DMS153 (cell line): ENCODE measurements at places on chromosomes 6 and 20.

DNA sequence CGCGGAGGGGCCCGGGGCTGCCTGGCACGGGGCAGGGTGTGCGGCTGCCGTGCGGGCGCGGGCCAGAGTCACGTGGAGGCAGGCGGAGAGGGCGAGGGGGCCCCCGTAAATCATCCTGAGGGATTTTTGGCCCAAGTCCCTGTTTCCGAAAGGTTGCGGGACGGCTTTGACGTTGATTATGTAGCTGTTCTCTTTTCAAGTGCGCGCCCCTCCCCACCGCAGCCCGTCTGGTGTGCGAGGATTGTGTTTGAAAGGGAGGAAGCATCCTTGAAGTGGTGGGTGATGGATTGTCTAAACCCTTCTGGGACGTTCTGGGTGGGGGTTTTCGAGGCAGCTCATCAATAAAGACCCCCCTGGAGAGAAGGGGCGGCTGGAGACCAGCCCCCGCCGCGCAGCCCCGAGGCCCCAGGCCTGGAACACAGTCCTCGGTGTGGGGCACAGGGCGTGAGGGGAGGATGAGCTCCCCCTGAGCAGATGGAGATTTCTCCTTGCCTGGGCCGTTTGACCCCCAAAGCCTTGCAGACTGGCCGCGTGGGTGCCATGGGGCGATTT is 7.0 kb upstream of the FOXF2 start:
- no peak for DNase-seq

- DNase-seq: no peak
Measured at GRCh38 chr20:61256824-61257223, 4.8 kb downstream of the CDH4 start.

- DNase-seq: no peak
Measured at GRCh38 chr6:14542670-14543366, 425.2 kb downstream of the CD83 start.

DNA sequence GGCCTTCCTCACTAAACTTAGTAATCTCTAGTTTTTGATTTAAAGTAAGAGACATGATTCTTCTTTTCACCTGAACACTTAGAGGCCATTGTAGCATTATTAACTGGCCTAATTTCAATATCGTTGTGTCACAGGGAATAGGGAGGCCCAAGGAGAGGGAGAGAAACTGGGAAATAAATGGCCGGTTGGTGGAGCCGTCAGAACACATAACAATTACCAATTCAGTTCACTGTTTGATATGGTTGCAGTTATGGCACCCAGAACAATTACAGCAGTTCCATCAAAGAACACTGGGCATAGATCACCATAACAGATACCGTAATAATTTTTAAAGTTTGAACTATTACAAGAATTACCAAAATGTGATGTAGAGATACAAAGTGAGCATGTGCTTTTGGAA is 9.1 kb upstream of the GLYATL3 start:
- DNase-seq: no peak

DNA sequence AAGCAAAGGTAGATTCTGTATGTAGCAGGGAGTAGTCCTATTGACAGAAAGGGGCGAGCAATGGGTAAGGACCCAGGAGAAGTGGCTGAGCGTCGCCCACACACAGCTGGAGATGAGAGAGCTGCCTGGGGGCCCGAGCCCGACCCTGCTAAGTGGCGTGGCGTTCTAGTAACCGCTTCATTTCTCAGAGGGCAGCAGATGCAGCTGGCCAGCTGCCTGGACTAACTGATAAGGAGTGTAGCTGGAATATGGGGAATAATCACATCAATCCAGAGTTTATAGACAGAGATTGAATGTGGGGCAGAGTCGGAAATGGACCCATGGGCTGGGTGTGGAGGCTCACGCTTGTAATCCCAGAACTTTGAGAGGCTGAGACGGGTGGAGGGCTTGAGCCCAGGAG is 64.4 kb downstream of the EZR start:
- DNase-seq: peak; percentile 10

- no peak for DNase-seq
Measured at GRCh38 chr6:154202339-154202738, 154.3 kb downstream of the IPCEF1 start.
